ENCODE measurements at places on chromosomes 2 and 18.

DNA sequence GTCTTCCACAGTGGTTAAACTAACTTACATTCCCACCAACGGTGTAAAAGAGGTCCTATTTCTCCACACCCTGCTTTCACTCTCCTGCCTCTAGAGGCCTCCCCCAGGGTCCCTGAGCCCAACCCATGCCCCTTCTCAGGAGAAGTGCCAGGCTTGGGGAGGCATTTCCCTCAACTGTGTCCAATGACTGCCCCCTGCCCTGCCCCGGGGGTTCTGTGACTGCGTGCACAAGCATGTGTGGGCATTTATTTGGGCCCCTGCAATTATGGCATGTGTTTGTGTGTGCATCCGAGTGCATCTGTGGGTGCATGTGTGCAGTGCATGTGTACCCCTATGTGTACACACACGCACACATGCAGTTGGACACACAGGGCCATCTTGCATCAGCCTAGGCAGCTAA is 57.3 kb downstream of the INHBB start:
- no peak for DNase-seq

GRCh38 chr18:50075772-50076171 is 119.2 kb downstream of the MYO5B start:
- no peak for DNase-seq

- DNase-seq: no peak
Measured at GRCh38 chr2:46126571-46126970, 170.6 kb upstream of the EPAS1 start.

GRCh38 chr2:70705160-70705850 is 62.7 kb downstream of the ADD2 start:
- DNase-seq: no peak

GRCh38 chr2:66872081-66872985 is 437.4 kb downstream of the MEIS1 start:
- DNase-seq: peak; percentile 90

DNA sequence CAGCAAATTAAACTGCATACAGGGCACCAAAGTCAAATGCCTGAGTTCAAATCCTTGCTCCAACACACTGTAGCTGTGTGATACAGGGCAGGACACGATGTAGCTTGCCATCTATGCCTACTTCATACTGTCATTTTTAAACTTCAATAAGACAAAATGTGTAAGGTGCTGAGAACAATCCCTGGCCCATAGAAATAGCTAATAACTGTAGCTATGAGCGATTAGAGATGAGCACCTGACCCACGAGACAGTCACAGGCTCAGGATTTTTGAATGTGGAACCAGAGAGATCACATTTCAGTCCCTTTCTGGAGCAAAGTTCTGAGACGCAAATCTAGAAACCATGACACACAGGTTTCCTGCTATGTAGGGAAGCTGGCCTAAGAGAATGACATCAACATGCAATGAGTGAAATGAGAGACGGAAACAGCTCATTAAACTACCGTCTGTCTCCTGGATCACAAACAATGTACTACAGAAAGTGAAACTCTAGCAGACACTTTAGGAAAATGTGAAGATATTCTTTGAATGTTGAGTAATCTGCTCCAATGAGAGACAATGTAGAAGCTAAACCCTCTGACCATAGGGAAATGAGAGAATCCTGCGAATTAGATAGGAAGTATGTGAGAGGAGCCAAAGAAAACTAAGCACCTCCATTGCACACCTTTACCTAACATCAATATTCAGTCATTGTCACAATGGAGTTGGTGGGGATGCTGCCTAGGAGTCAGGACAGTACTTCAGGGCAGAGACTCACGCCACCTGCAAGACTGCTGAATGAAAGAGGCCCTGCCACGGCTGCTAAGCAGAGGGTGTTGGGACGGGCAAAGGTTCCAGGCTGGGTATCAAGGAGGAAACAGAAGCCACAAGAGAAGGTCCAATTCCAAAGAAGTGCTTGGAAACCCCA is 25.5 kb downstream of the B4GALT6 start:
- DNase-seq: no peak

DNA sequence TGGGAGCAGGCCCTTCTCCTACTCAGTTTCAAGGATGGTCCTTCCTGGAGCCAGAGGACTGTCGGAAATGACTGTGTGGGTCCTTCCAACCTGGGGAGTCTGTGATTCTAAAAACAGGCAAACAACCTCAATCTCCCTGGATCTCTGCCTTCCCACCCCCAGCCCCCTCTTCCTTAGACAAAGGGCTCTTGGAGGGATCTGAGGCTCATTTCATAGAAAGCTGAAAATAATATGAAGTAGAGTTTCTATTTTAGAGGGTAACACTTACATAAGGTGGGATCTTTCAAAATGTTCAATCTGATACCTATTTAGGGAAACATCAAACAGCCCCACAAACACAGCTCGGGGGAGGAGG is 69.4 kb downstream of the RHOB start:
- no peak for DNase-seq

- peak; percentile 98 for DNase-seq
Measured at GRCh38 chr18:22230471-22230945, 61.1 kb downstream of the GATA6 start.

- DNase-seq: no peak
Measured at GRCh38 chr2:210363876-210364275, 48.9 kb upstream of the MYL1 start.

DNA sequence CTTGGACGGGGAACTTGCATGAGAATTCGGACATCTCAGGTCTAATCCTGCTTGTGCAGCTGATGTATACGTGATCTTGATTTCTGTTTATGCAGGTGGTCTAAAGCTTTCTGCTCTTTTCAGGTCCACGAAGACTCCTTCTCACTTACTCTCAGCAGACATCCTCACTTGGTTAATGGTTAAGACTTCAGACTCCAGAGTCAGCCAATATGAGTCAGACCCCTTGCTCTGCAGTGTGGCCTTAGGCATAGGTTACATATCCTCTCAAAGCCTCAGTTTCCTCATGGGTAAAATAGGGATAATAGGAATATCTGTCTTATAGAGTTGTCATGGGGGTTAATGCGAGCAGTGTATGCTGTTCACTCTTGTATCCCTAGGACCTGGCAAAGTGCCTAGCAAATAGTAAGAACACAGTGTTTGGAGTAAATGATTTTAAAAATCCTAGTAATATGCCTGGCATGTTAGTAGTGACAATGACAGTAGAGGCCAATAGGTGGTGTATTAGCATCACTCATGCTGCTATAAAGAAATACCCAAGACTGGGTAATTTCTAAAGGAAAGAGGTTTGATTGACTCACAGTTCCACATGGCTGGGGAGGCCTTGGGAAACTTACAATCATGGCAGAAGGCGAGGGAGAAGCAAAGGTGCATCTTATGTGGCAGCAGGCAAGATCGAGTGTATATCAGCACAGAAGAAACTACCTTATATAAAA is 42.3 kb downstream of the XRCC5 start:
- DNase-seq: peak; percentile 24

- no peak for DNase-seq
Measured at GRCh38 chr2:216464104-216464720, 34.4 kb upstream of the RPL37A start.

GRCh38 chr18:26228562-26229260 is 2.5 kb downstream of the TAF4B start:
- DNase-seq: no peak

DNA sequence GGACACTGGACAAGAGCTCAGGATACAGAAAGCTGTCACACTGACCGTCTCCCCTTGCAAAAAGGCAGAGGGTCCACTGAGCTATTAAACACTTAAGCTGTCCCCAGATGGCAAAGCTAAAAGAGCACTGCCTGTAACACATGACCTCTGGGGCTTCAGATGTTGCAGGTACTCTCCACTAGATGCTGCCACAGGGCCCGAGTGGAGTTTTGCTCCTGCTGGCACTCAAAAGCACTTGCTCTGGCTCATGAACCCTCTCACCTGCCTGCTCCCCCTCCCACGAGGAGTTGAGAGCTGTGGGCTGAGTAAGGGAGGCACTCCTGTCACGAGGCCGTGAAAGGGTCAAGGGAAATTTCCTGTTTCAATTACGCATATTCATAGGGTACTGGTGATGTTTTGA is 227.9 kb downstream of the PRKCE start:
- DNase-seq: no peak

DNA sequence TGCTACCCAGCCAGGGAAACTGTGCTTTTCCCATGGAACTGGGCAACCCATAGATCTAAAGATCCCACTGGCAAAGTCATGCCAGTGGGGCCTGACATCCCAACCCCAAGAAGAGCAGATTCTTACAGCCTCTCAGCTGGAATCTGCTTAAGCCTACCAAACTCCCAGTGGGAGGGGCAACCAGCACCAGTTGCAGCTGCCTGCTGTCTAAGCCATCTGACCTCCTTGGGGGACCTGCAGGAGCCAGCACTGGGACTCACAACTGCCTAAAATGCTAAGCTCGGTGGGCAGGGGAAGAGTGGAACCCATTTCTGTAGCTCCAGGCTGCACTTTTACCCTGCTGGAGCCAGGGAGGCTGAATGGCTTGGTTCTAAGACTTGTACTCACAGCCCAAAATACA is 770.7 kb upstream of the SLC8A1 start:
- DNase-seq: no peak

DNA sequence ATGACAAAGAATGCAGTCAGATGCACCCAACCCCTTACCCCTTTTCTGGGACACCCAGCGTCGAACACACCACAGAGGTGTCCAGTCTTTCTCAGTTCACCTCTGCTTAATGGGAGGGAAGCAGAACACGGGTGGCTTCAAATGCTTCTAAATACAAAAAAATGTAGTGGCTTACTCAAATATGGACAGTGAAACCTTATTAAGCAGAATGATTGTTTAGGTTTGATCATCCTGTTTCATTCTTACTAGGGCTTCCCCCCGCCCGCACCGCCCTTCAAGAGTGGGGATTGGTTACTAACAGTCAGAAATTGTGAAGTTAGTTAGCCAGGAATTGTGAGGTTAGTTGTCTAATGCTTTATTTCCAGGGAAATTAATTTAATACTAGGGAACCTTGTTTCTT is 21.6 kb downstream of the ATG16L1 start:
- DNase-seq: no peak

GRCh38 chr2:79368116-79368630 is 144.7 kb upstream of the CTNNA2 start:
- DNase-seq: no peak

DNA sequence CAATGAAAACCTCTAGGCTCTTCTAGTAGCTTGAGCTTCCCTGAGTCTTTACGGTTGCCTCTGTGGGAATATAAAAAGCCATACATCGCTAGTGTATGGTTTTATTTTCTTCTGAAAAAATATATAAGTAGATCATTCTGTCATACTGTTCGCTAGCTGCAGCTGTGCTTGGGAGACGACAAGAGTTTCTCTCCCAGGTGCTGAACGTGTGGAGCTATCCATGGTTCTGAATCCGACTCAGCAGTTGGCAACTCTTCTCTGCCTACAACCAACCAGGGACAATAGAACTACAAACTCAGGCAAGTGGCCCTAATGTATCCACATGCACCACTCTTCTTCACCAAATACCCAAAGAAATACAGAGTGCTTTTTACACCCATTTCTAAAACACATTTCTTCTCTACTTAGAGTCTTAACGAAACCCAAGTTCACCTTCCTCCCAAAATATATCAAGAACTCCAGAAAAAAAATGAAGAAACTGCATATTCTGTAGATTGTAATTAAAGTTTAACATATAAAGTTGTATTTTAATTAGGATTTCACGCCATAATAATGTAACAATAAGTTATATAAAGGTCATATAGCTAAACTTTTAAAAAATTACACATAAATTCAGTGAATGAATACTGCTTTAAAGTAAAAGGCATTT is 2.2 kb upstream of the KCNH7 start:
- DNase-seq: peak; percentile 38

DNA sequence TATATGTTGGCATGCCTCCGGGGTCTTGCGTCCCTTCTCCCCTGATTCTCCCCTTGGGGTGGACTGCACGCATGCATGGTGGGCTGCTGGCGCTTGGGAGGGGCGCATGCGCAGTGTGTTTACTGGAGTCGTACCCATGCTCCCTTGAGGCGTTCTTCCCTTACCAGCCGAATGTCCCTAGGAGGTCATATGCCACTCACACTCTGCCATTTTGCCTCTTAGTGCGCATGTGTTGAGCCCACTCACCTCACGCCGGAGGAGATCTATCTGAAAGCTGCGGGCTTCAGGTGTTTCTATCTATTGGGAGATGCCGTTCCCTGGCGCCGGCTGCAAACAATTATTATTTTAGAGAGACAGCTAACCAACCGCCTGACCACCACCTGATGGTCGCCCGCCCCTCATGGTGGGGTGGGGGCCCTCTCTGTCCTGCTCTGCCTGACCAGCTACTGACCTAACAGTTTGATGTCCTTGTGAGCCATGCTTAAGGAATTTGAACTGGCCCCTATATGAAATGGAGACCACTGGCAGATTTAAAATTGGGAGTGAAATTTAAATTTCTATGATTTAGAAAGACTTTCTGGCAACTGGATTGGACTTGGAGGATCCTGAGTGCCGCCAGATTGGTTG is 179.6 kb downstream of the RNF144A start:
- no peak for DNase-seq

- DNase-seq: no peak
Measured at GRCh38 chr18:7855028-7855427, 287.9 kb downstream of the PTPRM start.

DNA sequence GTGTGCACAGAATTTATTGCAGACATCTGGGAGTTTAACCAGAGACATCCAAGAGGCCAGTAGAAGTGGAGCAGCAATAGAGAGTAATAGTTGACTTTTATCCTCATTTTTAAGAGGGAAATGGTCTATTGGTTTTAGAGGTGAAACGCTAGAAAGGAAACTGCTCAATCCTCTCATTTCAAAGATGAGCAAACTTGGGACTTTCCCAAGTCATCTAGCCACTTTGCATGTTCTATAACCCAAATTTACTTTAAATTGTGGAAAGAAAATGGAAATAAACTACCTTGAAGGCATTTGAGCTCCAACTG is 601.7 kb downstream of the ARHGAP15 start:
- no peak for DNase-seq

GRCh38 chr18:60277855-60278480 is 94.6 kb downstream of the MC4R start:
- peak; percentile 83 for DNase-seq

DNA sequence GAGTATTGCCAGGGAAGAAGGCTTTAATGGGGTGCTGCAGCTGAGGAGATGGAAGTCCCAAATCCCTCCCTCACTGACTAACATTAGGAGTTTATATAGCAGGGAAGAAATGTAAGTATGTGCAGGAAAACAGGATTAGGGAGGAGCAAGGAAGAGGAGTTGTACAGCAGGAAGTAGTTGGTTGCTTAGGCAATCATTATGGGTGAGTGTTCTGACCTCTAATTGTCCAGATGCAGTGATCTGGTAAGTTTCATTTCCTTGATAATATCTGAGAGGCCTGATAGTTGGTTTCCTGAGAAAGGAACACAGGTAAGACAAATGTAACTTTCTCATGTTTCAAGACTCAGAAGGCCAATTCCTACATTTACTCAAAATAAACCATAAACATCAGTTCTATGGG is 331.9 kb upstream of the GULP1 start:
- peak; percentile 21 for DNase-seq

GRCh38 chr2:15031745-15032240 is 399.3 kb downstream of the LRATD1 start:
- no peak for DNase-seq

Data from IMR-90 (cell line).